ENCODE measurements at places on chromosomes 4 and X.

- DNase-seq, result no peak
These were observed 57.3 kb downstream of the SEPTIN11 start for GRCh38 chr4:77006753-77007353.

DNA sequence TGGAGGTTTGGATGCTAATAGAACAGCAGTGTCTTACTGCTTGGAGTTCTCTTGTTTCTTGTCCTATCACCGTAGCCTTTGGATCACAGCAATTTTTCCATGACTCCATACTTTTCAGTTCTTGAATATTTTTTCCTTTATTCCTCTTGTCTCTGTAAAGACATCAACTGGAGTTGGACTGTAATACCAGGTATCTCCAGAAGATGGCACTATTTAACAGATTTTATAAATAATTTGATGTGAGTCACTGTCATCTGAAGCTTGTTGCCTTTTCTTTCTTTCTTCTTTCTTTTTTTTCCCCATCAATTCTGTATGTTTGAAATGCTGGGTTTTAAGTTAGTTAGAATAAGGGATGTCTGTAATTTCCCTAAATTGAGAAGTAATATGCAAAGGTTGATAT lies 24.1 kb downstream of the HPRT1 start:
- no peak for DNase-seq

DNA sequence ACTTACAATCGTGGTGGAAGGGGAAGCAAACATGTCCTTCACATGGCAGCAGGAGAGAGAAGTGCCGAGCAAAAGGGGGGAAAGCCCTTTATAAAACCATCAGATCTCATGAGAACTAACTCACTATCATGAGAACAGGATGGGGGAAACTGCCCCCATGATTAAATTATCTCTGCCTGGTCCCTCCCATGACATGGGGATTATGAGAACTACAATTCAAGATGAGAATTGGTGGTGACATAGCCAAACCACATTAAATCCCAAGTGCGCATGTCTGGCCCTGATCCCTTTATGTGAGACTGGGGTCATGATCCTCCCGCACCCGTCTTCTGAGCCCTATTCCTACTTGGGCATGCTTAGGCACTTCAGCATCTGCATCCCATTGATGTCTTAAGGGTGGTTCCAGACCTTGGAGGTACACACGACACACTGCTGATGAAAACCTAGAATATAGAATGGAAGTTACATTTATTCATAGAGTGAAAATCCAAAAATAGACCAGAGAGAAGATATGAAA lies 116.0 kb downstream of the PTTG2 start:
- DNase-seq, result no peak

DNA sequence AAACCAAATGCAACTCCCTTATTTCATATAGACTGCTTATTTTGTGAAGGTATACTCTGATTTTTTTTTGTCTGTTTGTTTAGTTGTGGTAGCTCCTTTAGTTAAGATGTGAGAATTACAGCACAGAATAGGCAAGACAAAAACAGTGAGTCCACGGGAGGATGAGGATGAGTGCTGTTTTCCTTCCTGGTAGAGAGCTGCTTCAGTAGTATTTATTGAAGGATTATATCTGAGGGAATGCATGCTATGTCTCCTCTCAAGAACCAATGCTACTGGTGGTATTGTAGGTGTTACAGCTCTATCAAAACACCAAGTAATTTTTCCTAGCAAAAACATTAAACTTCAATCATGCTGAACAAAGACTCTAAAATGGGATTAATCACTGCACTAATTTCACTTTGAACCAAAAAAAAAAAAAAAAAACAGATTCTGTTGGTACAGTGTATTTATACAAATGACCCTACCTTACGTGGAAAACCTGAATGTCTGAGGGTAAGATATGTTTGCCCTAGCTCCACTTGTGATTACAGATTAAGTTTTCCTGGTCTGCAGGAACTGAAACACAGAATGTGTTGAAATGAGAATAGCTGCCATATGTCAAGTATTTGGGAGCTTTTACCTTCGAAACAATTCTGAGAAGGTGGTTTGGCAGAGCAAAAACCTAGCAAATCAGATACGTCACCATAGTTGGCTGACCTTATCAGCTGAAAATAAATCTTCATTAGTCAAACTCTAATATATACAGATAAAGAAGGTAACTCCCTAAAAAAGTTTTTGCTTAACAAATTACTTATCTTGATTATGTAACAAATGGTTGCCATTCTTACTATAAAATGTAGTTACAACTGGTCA lies 40.3 kb downstream of the PPP3CA start:
- DNase-seq, result no peak

All from activated T-cell treated with anti-CD3 and anti-CD28 coated beads for 24 hours (primary cell).